ENCODE measurements at places on chromosomes 3 and 15.
A peak's percentile ranks its signal among the peaks of the same experiment; 100 is the strongest.

- no peak for DNase-seq
These were observed 327.8 kb upstream of the ATP11B start for GRCh38 chr3:182465301-182466185.

DNA sequence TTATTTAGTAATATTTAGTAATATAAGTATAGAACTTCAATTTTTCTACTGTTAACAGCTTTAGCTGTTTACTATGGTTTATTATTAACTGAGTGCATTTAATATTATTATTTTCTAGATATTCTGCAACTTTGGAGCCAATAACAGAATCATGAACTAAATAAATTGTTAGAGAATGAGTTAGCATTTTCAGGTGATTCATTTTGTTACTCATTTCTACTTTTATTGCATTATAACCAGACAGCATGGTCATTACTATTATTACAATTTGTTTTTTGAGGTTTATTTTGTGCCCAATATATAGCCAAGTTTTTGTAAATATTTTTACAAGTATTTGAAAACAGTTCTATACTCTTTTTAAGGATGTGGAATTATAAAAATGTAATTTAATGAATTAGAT, 279.6 kb downstream of the SQOR start:
- no peak for DNase-seq

GRCh38 chr3:95399585-95399984, 1336.7 kb downstream of the NSUN3 start:
- DNase-seq = no peak

DNA sequence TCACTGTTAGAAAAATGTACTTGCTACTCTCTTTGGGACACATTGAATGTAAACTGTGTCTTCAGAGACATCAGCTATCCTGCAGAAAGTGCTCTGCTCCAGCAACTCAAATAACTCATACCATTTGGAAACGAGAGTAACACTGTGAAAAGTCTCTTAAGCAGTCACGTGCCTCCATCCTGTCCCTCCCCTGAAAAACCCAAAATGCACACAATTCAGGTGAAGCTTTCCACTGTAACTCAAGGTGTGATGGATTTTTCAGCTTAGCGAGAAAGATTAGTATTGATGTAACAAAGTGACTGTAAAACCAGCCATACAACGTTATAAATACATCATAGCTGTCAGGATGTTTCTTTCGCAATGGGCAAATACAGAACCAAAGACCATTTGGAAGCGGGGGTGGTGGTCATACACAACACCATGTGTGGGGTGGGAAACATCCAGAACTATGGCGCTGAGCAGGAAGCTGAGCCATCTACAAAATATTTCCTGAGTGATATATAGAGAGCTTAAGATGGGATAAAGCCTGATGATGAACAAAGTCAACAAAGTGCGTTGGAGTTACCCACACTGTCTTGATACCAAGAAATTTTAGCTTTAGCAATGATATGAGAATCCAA, 332.3 kb downstream of the FOXP1 start:
- DNase-seq = no peak

GRCh38 chr3:53665608-53666425, 171.4 kb downstream of the CACNA1D start:
- DNase-seq = no peak

DNA sequence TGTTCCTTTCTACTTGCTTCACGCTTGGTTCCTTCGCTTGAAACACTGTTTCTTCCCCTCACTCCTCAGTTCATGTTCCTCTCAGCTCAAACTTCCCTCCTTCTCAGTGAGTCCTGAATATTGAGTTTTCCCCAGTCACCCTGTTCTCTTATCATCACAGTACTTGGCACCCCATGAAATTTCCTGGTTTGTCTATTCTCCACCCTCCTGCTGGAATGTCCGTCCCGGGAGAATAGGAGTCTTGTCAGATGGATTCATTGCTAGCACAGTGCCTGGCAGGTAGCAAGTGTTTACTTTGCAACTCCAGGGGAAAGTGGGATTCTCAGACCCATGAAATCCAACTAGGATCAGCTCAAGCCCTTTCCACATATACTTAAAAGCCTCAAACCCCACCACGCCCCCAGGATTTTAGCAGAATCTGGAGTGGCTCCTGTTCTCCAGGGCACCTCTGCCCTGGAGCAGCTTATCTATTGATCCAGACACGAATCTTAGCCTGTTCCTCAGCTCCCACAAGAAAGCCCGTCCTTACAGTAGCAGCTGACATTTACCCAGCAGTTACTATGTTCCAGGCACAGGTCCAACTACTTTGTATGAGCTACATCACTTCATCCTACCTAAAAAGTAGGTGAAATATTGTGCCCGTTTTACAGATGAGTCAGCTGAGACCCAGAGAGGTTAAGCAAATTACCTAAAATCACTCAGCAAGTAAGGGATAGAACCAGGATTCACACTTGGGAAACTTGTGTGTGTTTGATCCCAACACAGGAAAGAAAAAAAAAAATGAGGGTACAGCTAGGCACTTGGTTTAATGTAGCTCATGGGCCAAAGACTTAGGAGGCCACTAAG, 36.8 kb upstream of the MAP3K13 start:
- no peak for DNase-seq

GRCh38 chr3:64863226-64864212, 175.7 kb upstream of the ADAMTS9 start:
- DNase-seq = peak; percentile 17

GRCh38 chr3:98013411-98014267, 21.5 kb downstream of the GABRR3 start:
- peak; percentile 13 for DNase-seq

DNA sequence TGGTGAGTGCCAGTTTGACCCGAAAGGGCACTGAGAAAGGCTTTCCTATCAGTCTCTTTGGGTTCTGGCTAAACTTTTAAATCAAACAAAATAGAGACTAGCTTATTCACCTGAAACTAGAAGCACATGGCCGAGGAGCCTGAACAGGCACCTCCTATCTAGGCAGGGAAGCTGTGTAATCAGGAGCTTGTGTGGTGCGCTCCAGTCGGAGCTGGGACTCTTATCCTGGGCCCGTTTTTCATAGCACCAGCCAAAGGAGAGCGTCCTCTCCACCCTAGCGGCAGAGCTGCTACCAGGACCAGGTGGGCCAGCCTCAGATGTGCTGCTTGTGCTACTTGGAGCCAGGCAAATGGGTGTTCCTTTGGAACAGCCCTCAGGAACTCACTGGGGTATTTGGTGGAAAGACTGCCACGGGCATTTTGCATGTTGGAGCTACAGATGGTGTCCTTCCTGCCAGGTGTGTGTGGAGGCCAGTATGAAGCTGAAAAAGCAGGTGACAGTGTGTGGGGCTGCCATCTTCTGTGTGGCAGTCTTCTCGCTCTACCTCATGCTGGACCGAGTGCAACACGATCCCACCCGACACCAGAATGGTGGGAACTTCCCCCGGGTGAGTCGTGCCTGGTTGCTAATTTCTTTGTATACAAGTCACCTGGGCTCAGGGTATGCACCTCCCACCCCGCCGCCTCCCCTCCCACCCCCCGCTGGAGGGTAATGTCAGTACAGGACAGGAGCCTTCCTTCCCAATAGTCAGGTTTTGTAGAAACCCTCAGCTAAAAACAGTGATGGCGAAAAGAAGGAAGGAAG, 833 bp downstream of the MAN2A2 start:
- peak; percentile 92 for DNase-seq

GRCh38 chr3:114929971-114930732, 216.9 kb downstream of the ZBTB20 start:
- no peak for DNase-seq

GRCh38 chr3:162367429-162368260, 871.0 kb downstream of the OTOL1 start:
- no peak for DNase-seq

- DNase-seq = no peak
These were observed 21.0 kb upstream of the CHRNB4 start for GRCh38 chr15:78662028-78662427.

- no peak for DNase-seq
These were observed 19.0 kb upstream of the PRICKLE2 start for GRCh38 chr3:64244011-64244942.

DNA sequence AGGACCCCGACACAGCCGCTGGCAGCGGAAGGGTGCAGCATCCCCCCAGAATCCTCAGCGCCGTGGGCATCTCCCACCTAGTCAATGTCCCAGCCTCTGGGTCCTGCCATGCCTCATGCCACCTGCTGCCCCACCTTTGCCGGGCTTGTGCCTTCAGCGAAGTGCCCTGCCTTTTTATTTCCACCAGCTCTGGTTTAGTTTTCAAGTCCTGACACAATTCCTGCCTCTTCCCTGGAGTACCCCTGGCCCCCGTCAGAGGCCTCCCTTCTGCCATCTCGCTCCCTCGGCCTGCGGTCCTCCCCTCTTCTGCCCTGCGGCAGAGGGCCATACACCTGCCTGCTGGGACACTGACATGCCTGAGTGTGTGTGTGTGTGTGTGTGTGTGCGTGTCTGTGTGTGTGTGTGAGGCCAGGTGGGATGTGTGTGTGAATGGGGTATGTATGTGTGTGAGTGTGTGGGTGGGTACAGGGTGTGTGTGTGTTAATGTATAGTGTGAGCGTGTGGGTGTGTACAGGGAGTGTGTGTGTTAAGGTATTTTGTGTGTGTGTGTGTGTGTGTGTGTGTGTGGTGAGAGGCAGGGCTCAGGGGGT, 129.9 kb downstream of the SMAD6 start:
- no peak for DNase-seq

DNA sequence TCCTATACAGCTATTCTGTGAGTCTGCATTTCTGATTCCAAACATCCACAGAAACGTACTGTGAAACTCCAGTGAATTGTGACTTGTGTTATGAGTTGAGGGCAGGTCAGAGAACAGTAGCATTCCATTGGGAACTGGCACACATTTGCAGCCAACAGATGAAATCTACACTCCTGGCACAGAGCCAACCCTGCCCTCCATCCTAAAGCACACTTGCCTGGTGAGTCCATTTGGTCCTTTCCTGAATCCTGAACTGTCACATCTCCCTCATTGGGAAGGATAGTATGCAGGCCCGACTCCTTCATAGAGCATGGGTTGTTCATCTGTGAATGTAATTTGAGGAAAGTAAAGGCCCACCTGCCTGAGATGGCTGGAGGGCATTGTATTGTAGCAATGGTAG, 314.3 kb upstream of the RASGRP1 start:
- DNase-seq = no peak

DNA sequence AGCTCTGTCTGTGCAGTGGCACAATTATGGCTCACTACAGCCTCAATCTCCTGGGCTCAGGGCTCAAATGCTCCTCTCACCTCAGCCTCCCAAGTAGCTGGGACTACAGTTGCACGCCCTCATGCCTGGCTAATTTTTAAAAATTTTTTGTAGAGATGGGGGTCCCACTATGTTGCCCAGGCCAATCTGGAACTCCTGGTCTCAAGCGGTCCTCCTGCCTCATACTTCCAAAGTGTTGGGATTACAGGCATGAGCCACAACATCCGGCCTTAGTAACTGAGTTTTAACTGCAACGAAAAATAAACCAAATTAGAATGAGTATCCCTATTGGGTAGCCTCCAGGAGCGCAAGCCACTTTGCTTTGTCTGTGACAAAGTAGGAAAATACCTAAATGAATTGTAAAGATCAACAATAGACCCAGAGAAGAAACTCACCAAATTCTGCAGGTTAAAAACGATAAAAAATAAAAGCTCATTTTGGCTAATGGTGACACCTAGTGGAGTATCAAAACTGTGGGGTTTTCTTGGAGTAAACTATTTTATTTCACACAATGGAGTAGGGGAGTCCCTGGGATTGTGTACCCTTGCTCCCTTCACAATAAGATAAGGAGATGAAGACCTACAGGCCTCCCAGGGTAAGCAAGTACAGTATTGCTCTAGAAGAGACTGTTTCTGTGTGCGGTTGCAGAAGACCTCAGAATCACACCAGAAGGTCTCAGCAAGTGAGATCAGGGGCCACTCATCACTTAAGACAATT, 21.0 kb upstream of the CA12 start:
- DNase-seq = no peak

- DNase-seq = no peak
These were observed 26.6 kb upstream of the SMAD6 start for GRCh38 chr15:66675446-66675845.
